ENCODE measurements at places on chromosomes 4 and X.

DNA sequence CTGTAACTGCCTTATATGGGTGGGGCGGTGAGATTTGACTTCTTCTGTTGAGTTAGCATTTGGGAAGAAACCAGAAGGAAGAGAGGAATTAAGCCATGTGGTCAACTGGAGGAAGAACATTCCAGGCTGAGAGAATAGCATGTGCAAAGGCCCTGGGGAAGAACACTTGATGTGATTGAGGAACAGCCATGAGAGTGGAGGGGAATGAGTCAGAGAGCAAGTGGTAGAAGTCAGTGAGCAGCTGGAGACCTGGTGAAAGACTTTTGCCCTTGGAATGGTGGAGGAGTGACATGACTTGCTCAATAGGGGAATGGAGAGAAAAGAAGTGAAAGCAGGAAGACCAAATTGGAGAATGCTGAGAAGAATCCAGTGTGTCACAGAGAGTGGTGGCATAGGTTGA is 327.8 kb upstream of the HAND2 start:
- DNase-seq, result no peak

DNA sequence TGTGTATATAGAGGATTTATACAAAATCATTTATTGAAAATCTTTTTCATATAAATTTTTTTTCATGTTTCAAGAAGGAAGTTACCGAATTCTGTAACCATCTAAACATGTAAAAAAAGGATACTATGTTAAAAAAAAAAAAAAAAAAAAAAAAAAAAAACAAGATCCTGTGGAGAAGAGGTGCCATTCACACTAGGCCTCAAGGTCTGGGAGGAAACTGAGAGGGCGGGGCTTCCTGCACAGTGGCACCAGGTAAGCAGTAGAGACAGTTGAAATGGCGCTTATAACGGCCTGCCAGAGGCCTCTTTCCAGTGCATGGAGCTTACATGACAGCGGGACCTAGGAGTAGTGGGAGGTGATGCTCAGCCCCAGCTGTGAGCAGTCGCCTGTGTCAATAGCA is 17.5 kb downstream of the TRAPPC2 start:
- no peak for DNase-seq

- no peak for DNase-seq
These were observed at the start of gene KCNE5 for GRCh38 chrX:109624641-109625616. Gene KCNE5 (minus strand): TSS chrX:109625172. CDS start chrX:109625020, 152 bp downstream.

- DNase-seq, result no peak
These were observed 53.5 kb downstream of the PAGE2 start for GRCh38 chrX:55142206-55142918.

GRCh38 chr4:52946855-52947254 is 84.7 kb downstream of the RASL11B start:
- DNase-seq, result no peak

DNA sequence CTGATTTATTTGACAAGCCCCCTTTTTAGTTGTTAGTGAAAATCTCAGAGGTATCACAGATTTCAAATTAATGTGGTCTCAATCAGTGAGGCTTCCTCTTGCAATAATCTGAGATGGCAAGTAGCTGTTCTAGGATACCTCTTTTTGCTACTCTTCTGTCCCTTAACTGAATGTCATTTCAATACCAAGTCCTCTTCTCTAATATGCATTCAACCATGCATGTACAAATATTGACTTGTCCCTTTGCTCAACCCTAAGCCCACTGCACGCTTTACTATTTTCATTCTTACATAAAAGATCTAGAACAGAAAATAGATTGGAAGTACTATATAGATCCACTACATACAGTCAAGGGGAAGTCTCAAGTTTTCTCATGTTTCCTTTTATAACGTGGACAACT is 164.2 kb downstream of the CBR4 start:
- DNase-seq, result no peak

DNA sequence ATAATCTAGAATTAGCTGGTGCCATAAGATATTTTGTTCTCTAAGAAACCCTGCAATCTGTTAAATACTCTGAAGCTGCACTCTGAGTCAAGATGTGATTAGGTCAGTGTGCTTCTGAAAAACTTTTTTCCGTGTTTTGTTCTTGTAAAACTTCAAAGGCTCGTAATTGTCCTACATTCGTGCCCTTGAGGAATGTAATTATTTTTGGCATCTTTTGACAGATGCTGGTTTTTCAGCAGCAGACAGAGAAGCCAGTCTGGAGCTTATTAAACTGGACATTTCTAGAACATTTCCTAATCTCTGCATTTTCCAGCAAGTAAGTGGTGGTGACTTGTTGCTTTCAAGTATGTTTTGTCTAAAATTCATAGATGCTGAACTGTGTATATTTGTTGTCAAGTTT is 36.8 kb upstream of the TADA2B start:
- no peak for DNase-seq

- DNase-seq, result no peak
These were observed 69.4 kb downstream of the PABPC4L start for GRCh38 chr4:134132086-134132783.

DNA sequence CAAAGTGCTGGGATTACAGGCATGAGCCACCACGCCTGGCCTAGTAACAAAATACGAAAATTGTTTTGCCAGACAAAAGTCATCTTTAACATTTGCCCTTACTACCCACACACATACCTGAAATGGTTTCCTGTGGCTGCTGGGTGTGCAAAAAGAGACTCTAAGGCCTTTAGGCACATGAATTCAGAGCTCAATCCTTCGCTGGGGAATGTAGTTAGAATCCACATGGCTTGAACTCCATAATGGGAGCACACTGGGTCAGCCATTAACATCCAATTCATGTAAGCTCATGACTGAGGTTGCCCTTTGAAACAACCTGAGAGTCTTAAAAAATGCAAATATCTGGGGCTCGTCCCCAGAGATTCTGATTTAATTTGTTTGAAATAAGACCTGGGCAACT is 87.8 kb downstream of the HPGD start:
- no peak for DNase-seq

GRCh38 chrX:53561912-53562311 is 124.6 kb downstream of the HUWE1 start:
- DNase-seq, result no peak

GRCh38 chr4:28360681-28361080 is 1500.0 kb downstream of the STIM2 start:
- no peak for DNase-seq

DNA sequence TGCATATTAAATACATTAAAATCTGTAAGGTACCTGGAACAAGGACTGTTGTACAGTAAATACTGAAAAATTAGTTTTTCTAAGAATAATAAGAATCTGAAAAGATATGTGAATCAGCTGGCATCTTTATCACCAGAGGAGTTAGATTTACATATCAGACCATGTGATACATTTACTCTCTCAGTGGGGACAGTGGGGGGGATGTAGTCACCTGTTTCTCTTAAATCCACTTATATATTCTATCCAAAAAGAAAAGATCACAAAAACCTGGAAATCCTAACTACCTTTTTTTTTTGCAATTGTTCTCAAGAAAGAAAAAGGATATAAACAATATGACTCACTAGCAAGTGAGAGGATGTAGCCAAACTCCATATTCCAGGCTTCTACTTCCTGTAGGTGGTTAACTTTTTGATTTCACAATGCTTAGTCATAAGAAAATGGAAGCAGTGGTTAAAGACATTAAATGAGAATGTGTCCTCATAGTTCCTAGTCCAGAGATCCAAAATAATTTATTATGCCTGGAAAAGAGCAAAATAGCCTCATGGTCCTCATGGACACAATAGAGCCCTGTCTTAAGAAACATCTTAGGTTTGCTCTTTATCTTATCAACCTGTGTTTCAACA is 22.5 kb upstream of the MYOZ2 start:
- DNase-seq, result peak; percentile 42

- DNase-seq, result peak; percentile 92
These were observed 82.3 kb upstream of the OGT start for GRCh38 chrX:71450433-71451106.

GRCh38 chrX:9670136-9670814 is 95.4 kb downstream of the GPR143 start:
- no peak for DNase-seq

- DNase-seq, result no peak
These were observed 299.9 kb downstream of the UNC5C start for GRCh38 chr4:95248720-95249425.

GRCh38 chr4:112910109-112910736 is 139.2 kb upstream of the ANK2 start:
- DNase-seq, result no peak

GRCh38 chr4:123616951-123617461 is 220.4 kb downstream of the SPRY1 start:
- peak; percentile 57 for DNase-seq

GRCh38 chrX:118221270-118221669 is 104.7 kb upstream of the KLHL13 start:
- no peak for DNase-seq

DNA sequence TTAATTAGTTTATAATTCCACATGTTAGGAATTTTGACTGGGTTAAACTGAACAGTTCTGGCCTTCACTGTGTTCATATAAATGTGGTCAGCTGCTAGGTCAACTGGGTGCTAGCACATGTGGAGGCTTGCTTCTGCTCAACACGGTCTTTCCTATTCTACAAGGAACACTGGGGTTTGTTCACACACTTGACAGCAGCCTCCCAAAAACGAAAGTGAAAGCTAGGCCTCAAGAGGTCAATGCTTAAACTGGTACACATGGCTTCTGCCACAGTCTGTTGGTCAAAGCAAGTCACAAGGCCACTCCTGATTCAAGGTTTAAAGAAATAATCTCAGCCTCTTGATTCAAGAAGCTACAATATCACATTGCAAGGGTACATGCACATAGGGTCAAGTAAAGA is 126.5 kb downstream of the QDPR start:
- peak; percentile 9 for DNase-seq

GRCh38 chr4:123452616-123453015 is 56.0 kb downstream of the SPRY1 start:
- DNase-seq, result peak; percentile 83

- no peak for DNase-seq
These were observed 93.4 kb upstream of the RAPGEF2 start for GRCh38 chr4:159009521-159009920.
